ENCODE measurements at places on chromosomes 7 and 10.

- ATAC-seq = peak; percentile 66
Measured at GRCh38 chr10:33095867-33096815, 138.1 kb upstream of the ITGB1 start.

- no peak for ATAC-seq
Measured at GRCh38 chr7:119630406-119630969, 642.5 kb upstream of the KCND2 start.

GRCh38 chr10:107409522-107409921, 245.0 kb upstream of the SORCS1 start:
- ATAC-seq = no peak

GRCh38 chr7:121449329-121449728, 53.2 kb upstream of the FAM3C start:
- ATAC-seq = no peak

DNA sequence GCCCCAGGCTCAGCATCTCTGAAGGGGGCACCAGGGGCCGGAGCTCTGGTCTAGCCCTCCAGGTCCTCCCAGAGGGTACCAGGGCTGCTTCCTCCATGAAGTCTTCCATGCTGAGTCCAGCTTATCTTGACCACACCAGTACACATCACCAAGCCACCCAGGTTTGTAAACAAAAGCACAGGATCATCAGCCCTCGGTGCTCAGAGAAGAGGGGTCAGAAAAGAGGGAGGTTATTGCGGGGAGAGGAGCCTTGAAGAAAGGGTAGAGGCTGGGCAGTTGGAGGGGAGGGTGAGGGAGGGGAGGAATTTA, 23.9 kb downstream of the AQP1 start:
- ATAC-seq = no peak

DNA sequence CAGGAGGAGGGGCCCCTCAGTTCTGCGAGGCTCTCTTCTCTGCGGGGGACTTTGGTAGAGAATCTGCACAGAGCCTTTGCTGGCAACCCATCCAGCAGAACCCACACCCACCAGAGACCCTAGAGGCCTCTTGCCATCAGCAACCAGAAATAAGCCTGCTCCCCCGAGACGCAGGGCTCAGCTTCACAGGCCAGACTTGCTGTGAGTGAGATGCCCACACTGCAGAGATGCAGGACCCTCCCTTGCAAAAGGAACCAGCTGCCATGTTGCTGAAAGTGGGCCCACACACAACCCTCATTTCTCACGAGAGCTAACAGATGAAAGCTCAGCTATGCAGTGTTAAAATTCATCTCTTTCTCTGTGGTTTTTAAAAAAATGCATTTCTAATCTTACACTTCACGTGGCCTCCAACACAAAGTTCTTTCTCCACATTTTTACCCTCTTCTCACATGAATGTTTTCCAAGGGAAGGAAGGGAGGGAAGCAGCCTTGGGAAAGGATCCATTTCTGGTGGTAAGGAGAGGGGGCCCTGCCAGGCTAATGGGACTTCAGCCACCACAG, 171.6 kb downstream of the CCDC3 start:
- no peak for ATAC-seq

- ATAC-seq = no peak
Measured at GRCh38 chr7:157890921-157891401, 554.2 kb downstream of the DNAJB6 start.

DNA sequence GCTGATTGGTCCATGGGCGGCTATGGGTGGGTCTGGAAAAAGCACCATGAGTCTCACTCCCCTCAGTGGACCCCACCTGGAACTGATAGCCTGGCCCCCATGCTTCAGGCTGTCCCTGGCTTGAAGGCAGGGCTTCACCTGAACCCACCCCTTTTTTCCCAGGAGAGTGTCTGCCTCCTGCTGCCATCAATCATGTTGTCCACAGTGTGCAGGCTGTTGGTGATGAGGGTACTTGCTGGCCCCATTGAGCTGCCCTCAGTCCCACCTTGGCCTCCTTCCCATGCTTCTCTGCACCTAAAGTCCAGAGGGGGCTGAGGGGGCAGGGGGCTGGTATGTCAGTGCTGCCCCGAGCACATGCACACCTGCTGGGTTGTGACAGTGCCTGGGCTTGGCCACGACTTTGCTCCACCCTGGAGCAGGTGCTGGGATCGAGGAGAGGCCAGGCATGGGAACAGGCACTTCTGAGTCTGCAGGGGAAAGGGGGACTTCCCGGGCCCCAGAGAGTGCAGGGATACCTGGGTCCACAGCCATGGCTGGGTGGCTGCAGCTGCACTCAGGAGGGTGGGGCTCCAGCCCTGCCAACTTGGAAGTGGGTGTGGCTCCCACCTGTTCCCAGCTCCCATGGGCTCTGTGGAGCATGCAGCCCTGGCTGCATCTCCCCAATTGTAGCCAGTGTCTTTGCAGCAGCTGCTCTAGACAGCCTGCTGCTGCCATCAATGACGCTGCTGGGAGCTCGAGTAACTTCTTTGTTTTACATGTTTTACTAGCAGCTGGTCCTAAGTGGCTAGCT, 56.9 kb downstream of the ADK start:
- peak; percentile 8 for ATAC-seq

GRCh38 chr7:47213276-47213675, 368.6 kb downstream of the TNS3 start:
- no peak for ATAC-seq

DNA sequence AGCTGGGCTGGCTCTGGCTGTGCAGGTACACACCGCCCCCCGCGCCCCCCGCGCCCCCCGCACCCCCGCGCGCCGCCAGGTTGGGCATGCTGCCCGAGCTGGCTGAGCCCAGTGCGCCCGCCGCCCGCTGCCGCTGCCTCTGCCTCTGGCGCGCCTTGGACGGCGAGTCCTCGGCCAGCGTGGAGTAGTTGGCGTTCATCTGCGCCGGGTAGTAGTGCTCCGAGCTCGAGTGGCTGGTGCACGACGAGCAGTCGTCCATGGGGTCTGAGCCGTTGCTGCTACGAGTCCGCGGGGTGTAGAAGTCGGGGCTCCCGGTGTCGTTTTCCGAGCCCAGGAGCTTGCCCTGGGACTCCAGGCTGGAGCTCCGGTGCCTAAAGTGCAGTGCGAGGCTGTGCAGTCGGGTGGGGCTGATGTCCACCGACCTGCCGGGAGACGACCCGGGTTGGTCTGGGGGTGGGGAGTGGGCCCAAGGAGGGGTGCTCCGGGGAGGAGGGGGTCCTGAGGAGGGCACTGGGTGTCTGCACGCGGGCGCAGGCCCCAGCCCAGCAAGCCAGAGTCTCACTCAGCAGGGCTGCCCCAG, 70.4 kb downstream of the PRPF18 start:
- peak; percentile 37 for ATAC-seq

GRCh38 chr10:28592953-28593352, 60.0 kb downstream of the WAC start:
- no peak for ATAC-seq

DNA sequence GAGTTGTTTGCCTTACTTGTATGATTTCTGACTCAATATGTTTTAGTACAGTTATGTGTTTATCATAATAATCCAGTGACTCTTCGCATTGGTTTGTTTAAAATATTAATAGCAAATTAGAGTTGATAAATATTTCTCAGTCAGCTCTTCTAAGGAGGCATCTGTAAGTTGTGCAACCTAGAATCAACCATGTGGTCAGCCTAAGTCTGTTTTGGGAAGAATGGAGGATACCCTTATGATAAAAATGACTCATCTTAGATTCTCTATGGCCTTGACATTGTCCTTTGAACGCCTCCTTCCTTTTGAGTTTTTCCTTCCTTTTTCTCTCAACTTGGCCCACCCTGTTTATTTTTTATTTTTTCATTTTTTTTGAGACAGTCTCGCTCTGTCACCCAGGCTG, 18.8 kb downstream of the DNAJC9 start:
- no peak for ATAC-seq

DNA sequence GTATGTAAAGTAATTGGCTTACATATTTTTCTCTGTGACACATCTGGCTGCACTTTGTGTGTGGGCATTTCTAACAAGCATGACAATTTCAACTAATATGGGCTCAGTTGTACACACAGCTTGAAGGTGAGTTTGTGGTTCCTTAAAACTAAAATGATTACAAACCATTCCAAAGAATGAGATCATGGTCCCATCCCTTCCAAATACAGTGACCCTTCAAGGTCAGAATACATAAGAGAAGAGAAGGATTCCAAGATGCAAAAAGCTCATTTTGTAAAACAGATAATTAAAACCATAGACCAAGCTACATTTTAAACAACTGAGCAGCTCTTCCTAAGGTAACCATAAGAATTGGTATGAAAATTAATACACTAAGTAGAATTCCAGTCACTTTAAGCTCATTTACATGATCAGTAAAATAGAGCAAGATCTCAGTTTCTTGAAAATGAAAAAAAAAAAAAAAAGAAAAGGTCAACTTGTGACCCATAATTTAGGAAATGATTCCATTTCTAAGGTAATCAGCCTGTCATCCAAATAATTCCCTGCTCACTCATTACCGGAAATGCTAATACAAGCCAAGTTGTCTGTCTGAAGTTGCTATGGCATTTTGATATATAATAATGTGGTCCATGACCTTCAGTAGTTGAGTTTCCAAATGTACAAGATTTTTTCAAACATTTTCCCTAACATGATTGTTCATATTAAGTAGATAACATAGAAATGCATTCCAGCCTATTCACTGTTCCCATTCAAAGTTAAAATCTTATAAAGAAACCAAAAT, 688.5 kb downstream of the PARD3 start:
- ATAC-seq = no peak

DNA sequence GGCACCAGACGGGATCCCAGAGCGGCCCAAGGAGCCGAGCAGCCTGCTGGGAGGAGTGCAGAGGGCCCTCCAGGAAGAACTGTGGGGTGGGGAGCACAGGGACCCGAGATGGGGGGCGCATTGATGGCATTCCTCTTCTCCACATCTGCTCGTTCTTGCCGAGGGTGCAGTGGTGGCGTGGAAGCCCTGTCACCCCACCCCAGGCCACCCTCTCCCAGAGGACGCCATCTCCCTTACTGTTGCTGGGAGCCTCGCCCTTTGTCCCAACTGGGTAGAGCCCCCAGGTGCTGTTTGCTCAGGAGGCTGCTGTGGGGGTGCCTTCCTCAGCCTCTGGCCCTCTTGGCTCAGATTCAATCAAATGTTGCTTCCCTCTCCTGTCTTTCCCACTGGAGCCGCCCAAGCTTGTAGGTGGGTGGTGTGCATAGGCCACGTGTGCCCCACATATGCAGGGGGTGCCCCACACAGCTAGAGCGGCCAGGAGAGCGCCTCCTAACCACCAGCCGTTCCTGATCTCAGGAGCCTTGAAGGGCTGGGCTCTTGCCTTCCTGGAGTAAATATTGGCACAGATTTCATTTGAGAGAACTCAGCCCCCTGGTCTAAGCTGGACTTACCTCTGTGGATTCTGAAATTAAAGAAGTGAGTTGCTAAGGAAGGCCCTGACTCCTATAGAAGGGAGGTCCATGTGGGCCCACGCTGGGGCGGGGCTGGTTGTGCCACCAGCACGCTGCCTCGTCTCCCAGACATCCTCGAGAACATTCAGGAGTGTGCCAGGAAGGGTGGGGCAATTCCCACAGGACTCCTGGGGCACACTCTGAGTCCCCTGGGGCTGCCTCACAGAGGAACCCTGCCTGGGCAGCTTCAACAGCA, 39.2 kb downstream of the ZNF467 start:
- ATAC-seq = peak; percentile 46

- no peak for ATAC-seq
Measured at GRCh38 chr10:1668399-1668798, 68.9 kb downstream of the ADARB2 start.

DNA sequence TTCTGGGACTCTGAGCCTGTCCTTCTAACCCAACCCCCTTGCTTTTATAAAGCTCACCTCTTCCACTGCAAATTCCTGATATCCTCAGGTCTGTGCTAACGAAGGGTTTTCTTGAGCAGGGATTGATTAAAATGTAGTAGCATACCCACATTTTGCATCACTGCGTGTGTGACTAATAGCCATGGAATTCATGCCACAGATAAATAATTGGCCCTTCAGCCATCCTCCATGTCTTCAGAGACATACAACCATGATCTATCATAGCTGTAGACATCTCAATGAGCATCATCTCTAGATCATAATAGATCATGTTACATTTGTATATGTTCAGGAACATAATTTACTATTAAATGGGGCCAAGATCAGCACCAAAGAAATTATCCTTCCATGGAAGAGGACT, 990.3 kb downstream of the KCNMA1 start:
- no peak for ATAC-seq

- ATAC-seq = no peak
Measured at GRCh38 chr7:103879928-103880600, 109.4 kb downstream of the RELN start.

DNA sequence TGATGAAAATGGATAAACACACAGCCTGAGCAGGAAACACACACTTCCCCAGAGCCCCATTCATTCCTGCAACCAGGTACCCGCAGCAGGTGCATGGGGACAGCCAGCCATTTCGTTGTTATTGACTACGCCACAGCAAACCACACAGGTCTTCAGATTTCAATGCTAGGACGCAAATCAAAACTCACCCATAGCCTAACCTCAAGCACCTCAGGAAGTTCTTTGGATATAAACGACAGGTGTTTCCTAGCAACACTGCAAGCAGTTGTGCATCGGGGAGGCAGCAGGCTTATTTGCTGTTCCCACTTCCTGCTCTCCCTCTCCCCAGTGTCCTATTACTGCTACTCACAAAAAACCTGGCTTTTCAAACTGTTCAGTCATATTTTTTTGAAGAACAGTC, 176.5 kb upstream of the FRMD4A start:
- ATAC-seq = peak; percentile 60

DNA sequence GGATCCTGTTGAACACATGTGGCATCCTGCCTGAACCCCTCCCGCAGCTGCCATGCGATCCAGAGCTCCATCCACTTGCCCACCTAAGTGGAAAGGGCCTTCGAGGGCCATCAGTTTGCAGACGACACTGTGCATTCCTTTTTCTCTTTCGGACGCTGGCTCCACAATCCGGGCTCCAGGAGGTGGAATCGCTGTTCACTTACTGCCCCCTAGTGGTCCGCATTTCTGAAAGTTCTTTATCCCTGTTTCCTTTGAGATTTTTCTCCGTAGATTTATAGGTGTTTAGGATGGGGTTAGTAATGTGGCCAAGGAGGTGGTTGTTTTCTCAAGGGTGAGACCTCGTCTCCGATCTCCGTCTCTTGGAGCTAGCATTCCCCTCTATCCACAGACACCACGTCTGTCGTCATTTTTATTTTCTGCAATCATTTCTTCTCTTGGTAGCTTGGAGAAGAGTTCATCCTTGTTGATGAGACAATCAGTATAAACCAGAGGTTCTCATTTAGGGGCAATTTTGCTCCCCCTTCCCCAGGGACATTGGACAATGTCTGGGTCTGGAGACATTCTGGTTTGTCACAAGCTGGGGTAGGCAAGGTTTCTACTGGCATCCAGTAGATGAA, 204.6 kb downstream of the ARHGAP21 start:
- ATAC-seq = no peak

Data from stimulated activated memory B cell treated with anti-CD40 and anti-IgM and Interleukin-4, amounts not matched to agents 10 μg/mL and 1 μg/mL and 100 μg/mL, for 72 hours (primary cell).